ENCODE measurements at places on chromosomes 5 and 9. TPM values are rescaled to one million over a fixed set of nuclear protein-coding genes. Genes with fewer than 3 reads are reported as not detected.
A peak's percentile ranks its signal among the peaks of the same experiment; 100 is the strongest.

- no peak for DNase-seq
These were observed 22.4 kb downstream of the DDX31 start for GRCh38 chr9:132647355-132647754.

- peak; percentile 37 for DNase-seq
These were observed 3.6 kb downstream of the CCL19 start for GRCh38 chr9:34687276-34688030.

GRCh38 chr5:34684281-34684979 lies 28.3 kb downstream of the RAI14 start:
- DNase-seq = no peak

GRCh38 chr5:66012271-66012670 lies 85.9 kb downstream of the ERBIN start:
- DNase-seq = no peak

- DNase-seq = no peak
These were observed 919.5 kb downstream of the DTWD2 start for GRCh38 chr5:118068886-118069285.

MELK gene
- total RNA-seq = not detected

DNA sequence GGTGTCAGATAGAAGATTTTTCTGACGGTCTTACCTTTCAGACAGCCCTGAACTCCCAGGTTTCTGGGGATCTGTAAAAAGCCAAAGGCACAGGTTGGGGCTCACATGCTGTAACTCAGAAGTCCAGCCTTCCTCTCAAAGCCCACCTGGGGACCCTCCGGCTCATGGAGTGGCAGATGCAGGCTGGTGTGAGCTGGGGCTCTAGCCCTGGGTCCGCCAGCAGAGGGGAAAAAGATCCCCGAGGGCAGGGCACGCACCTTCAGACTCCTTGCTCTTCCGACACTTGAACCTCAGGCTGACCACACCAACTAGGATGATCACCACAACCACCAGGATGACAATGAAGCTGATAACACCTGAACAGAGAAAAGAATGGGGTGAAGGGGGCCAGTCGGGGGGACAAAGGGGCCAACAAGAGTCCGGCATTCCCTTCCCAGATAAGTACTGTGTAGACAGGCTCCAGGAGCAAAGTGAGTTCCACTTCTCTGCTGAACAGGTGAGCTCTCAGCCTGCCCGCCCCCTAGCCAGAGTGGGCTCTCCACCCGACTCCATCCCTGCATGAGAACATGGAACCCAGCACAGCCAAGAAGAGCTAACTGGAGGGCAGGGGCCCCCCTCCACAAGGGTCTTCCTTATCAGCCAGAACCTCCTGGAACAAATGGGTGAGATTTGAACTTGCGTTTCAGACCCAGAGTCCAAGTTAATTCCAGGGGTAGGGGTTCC lies 7.8 kb downstream of the ECSCR start:
- DNase-seq = no peak

Data from sigmoid colon (tissue), 7 donors.